ENCODE measurements at places on chromosomes 1 and 21.

GRCh38 chr1:20569523-20570098 lies 17.2 kb downstream of the FAM43B start:
- DNase-seq: no peak

DNA sequence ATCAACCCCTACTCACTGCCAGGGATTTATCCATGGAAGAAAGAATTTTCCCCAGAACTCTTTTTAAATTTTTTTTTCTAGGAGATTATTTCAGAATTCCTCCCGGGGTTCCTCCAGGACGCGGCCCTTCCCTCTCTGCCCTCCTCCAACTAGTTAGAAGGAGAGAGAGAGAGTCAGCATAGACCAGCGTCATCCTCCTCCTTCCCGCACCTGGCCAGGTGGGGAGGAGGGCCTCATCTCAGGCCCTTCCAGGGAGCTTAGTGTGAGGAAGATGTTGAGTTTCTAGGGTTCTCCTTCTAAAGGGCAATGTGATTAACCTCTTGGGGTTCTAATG lies 63.6 kb downstream of the CDK18 start:
- no peak for DNase-seq

GRCh38 chr1:28577738-28578536 lies 14.1 kb upstream of the RAB42 start:
- DNase-seq: no peak

DNA sequence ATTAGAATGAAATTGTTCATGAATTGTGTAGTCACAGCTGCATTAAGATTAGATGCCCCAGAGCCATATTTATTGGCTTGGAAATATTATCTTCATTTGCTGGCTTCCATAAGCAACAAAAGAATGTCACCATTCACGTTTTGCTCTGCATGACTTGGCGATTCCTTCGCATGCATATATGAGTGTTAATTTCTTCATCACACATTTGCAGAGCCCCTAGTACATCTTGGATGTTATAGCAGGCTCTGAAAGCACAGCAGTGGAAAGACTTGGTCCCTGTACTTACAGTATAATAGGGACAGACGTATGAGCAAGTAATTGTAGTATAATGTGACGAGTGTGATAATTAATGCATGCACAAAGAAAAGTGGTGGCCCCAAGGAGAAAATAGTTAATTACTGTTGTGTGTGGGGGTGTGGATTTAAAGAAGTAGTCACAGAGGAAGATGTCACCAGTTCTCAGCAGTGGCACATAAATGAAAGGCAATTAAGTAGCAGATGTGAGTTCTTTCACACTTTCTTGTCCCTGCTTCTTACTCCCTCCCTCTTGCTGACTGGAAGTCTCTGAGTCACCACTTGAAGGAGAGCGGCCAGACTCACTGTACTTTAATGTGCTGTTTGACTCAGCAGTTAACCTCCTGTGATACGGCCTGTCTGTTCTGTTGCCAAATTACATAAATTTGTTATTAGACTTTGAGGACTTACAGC lies 21.0 kb downstream of the S100A10 start:
- peak; percentile 17 for DNase-seq

GRCh38 chr1:25695771-25696311 lies 79.2 kb downstream of the MAN1C1 start:
- DNase-seq: no peak

- no peak for DNase-seq
These were observed 7.0 kb downstream of the CC2D1B start for GRCh38 chr1:52358851-52359497.

- DNase-seq: no peak
These were observed 32.8 kb upstream of the EPS15 start for GRCh38 chr1:51551848-51552296.
